ENCODE measurements at places on chromosomes 2 and 18.

DNA sequence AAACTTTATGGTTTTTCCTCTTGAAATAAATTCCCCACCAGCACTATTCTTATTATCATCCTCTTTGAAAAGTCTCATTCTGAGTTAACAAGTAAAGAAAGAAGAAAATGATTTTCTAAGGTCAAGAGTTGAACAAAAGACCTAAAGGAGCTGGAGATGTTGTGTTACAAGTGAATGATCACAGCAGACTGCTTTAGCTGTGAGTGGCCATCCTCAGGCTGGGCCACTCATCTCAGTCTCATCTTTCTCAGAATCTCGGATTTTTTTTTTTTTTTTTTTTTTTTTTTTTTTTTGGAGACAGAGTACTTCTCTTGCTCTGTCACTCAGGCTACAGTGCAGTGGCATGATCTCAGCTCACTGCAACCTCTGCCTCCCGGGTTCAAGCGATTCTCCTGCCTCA lies 133.3 kb downstream of the CDH2 start:
- no peak for DNase-seq

- no peak for DNase-seq
These were observed 196.3 kb downstream of the MC4R start for GRCh38 chr18:60176259-60176658.

DNA sequence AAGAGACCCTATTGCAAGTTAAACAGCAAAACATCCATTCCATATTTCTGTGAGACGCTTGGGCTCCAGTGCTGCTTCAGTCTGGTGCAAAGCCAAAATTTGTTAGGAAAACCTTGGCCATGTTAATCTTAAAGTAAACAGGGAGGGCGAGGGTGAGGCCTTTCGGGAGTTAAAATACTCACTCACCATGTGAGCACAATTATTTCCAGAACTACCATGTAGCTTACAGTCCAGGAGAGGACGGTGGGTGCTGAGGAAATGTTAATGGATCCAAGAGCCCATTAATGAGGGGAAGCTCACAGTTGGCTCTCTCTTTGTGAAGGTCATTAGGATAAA lies 286.4 kb downstream of the SLC8A1 start:
- DNase-seq: peak; percentile 70

GRCh38 chr2:234178330-234179030 lies 128.0 kb downstream of the SPP2 start:
- DNase-seq: peak; percentile 42

DNA sequence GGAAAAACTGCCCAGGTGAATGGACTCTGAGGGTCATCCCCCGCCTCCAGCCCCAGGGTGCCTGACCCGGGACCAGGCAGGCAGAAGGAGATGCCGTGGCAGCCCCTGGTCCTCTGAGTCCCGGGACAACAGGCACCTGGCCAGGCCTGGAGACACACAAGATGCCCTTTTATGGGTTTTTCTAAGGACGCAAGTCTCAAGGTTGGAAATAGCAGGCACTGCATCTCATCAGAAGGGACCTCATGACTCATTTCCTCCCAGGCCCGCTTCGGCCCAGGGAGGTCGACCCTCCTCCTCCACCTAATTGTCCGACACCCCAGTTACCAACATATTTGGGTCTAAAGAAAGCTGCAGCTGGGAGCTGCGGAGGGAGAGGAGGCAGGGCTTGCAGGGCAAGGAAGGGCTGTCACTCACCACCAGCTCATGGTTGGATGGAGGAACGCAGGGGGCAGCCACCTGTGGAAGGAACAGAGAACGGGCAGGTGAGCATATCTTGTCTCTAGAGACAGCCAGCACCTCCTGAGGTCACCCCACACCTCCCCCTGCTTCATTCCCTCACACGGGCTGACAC lies 82.9 kb downstream of the TNS1 start:
- peak; percentile 68 for DNase-seq

DNA sequence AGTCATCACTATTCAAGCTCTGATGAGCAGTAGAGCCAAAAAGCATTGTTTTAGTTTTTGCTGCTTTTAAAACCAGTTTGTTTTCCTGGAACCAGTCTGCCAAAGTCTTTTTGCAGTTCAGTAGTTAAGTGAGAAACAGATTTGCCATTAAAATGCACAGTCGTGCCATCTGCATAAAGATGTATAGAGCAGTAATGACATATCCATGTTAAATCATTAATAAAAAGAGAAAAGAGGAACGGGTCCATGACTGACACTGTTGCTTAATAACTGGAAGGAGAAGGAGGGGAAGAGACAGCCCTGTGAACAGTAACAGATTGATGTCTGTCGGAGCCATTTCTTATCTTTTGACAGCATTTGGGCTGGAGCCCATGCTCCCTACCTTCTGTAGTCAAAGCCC lies 704.6 kb downstream of the SATB2 start:
- DNase-seq: no peak

DNA sequence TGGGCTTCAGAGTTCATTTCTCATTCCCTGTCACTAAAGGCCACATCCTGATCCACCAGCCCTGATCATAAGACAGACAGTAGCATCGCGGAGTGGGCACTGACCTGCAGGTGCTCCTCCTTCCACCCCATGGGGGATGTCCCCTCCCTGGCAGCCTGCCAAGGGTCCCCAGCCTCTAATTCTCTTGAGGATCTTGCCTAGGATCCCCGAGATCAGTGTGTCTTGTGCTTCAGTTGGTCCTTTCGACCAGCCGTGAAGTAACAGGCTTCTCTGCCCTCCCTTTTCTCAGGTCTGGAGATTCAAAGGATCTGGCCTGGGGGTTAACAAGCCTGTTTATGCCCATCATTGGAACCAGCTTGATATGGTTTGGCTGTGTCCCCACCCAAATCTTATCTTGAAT lies 74.5 kb downstream of the ALPK2 start:
- no peak for DNase-seq

DNA sequence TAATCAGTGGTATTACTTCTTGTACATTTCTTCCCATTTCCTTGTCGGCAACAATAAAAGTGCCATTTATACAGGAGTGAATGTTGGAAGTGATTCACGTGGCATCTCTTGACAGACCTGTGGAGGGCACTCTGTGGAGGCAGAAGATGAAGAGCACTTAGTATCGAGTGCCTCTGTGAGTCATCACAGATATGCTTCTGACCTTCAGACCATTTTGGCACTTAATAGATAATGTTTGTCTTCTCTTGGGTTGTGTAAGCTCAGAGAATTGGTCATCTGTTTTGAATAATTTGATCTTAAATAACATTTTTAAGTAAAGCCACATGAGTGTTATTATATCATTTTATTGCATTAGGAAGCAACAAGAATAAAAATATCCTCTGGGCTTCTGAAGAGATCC lies 305.5 kb downstream of the PTPRM start:
- DNase-seq: peak; percentile 46
